Globus pallidus (tissue), 1 donor: ENCODE measurements at places on chromosomes 1 and 21.

GRCh38 chr1:199067483-199067882 lies 428.6 kb downstream of the PTPRC start:
- no peak for DNase-seq

DNA sequence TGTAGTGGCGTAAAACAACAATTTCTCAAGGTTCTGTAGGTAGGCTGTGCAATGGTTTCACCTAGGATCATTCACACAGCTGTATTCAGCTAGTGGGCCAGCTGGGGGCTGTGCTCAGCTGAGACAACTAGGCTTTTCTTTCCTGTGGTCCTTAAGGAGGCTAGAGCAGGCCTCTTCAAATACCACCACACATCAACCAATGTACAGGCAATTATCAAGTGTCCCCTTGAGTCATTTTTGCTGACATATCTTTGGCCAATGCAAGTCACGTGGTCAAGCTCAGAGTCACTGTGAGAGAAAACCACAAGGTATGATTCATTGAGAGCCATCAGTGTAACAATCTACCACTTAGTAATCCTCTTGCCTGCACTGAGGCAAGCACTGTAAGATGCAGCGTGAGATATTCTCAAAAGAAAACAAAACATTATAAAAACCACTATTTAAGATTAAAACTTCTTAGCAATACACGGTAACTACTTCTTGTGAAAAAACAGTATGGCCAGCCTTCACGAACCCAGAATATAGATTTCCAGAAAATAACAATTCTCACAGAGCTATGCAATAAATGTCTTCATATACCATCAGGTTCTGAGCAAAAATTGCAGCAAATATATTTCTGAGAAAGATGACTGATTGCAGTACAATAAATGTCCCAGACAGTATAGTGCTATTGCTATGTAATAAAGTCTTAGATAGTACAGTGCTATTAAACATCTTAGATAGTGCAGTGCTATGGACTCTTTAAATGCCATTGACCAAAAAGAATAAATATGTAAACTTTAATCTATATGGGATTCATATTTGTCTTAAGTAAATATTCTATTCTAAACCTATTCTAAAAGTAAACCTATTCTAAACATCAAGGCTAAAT lies 55.3 kb downstream of the NME7 start:
- no peak for DNase-seq

- DNase-seq = no peak
Observed at GRCh38 chr1:72780212-72780611, 497.9 kb upstream of the NEGR1 start.

DNA sequence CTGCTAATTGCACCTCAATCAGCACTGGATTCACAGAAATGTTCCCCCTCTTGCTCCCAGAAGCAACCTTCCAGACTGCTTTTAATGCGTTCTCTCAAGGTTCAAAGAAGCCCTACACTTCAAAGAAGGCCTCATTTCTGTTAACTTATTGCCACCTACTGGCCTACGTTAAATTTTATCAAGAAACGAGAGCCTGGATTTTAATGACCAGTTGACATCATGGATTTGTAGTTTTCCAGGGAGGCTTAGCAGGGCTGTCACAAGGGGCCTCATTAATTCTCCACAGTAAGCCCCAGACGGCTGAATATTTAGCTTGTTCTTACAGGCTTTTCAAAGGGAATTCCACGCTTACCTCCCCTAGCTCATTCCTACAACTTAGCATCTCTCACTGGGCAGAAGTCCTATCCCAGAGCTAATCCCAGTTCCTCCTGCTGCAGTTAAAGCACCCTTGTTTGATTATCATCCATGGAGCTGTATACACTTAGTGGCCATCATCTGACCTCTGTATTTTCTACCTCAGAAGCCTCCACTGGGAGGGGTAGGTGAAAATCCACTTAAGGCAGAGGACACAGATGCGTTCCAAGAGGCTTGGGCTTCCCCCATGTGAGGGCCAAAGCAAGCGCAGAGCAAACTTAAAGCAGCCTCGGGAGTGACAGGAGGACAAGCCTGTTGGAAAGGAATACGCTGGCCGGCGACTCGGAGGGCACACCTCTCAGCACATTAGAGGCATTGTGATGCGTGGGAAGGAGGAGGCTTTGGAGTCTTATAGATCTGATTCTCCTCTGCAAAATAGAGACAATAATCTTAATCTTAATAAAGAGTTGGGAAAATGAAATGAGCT lies 32.2 kb upstream of the CYP4X1 start:
- DNase-seq = no peak

DNA sequence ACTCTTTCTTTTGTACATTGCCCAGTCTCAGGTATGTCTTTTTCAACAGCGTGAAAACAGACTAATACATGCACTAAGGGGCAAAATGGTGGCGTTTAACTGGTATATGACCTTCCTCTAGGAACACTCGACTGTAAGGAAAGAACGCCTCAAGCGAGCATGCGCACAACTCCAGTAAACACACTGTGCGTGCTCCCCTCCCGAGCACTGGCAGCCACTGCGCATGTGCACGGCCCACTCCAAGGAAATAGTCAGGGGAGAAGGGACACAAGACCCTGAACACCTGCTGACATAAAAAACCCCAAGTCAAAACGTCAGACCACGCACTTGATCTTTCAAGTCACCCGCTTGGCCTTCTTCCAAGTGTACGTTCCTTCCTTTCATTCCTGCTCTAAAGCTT lies 173.5 kb downstream of the NPHP4 start:
- DNase-seq = no peak

GRCh38 chr1:177780096-177780700 lies 189.7 kb downstream of the SEC16B start:
- DNase-seq = peak; percentile 60

DNA sequence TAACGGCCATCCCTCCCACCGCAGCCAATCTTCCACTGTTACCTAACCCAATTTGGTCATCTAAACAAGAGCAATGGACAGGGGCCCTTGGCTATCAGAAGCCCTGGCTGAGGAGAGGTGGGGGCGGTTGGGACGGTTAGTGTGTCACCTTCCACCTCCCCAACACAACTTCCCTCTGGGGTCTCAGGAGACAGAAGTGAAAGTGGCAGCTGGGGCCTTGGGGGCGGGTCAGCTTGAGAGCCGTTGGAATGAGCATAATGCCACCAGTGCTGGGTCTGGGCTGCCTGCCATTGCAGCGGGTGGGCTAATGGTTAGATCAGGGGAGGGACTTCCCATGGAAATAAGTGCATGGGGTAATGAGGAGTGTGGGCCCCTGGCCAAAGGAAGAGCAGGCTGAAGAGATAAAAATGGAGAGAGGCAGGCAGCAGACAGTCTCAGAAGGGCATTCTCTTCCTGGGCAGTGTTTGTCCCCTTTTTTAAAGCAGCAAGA lies 7.9 kb downstream of the MEF2D start:
- no peak for DNase-seq

DNA sequence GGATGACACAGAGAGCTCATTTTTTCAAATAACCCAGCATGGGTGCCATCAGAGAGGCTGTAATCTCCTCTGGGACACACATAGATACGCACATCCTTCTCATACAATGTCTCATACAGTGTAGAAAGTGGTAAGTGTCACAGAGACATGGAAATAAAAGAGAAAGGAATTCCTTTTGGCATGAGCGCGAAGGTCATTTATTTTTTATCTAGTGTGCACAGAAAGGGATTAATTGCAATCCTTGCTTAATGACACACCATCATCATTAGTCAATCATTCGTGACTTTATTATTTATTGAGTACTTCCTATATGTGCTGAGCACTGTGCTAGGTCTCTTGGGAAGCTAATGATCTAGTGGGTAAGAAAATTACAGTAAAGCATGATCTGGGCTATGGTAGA lies 5.0 kb downstream of the ZSCAN20 start:
- DNase-seq = no peak

GRCh38 chr1:44542420-44543063 lies 131.7 kb downstream of the TMEM53 start:
- DNase-seq = no peak

- no peak for DNase-seq
Observed at GRCh38 chr1:24426744-24427544, 11.3 kb downstream of the NIPAL3 start.

GRCh38 chr1:29290414-29290985 lies 54.2 kb downstream of the PTPRU start:
- no peak for DNase-seq

GRCh38 chr1:61752921-61753389 lies 10.7 kb downstream of the PATJ start:
- no peak for DNase-seq

- no peak for DNase-seq
Observed at GRCh38 chr1:84698151-84699110, 8.2 kb upstream of the SSX2IP start.

DNA sequence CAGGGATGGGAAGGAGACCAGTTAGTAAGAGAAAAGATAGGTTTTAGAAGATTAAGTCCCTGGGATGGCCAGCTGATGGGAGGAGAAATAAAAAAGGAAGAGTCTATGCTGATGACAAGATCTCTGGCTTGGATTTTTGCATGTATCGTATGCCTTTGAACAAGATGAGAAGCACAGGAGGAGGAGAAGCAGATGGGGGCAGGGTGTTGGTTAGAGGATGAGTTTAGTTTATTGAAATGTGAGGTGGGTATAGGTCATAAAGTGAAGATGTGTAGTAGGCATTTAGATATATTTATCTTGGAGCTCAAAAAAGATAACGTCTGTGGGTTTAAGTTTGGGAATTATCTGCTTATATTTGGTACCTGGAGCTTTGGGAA lies 1.4 kb downstream of the TIPRL start:
- DNase-seq = peak; percentile 2

DNA sequence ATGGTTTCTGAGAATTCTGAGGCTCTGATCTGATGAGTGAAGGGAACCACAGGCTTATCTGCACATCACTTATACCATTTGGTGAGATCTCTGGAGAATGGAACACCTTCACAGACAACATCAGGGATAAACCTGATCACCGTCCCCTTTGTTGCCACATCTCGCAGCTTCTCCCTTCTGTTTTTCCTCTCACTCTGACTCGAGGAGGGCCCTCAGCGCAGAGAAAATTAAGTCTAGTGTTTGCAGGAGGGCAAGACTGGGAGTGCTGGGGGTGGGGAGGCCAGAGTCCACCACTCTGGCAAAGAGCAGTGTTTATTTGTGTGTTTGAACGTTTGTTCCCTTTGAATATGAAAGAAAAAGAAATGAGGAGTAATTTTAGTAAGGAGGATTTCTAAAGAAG lies 29.0 kb upstream of the BATF3 start:
- no peak for DNase-seq

GRCh38 chr1:169931795-169932231 lies 38.1 kb upstream of the SCYL3 start:
- DNase-seq = no peak

- no peak for DNase-seq
Observed at GRCh38 chr1:95067062-95067461, 5.7 kb downstream of the ALG14 start.

DNA sequence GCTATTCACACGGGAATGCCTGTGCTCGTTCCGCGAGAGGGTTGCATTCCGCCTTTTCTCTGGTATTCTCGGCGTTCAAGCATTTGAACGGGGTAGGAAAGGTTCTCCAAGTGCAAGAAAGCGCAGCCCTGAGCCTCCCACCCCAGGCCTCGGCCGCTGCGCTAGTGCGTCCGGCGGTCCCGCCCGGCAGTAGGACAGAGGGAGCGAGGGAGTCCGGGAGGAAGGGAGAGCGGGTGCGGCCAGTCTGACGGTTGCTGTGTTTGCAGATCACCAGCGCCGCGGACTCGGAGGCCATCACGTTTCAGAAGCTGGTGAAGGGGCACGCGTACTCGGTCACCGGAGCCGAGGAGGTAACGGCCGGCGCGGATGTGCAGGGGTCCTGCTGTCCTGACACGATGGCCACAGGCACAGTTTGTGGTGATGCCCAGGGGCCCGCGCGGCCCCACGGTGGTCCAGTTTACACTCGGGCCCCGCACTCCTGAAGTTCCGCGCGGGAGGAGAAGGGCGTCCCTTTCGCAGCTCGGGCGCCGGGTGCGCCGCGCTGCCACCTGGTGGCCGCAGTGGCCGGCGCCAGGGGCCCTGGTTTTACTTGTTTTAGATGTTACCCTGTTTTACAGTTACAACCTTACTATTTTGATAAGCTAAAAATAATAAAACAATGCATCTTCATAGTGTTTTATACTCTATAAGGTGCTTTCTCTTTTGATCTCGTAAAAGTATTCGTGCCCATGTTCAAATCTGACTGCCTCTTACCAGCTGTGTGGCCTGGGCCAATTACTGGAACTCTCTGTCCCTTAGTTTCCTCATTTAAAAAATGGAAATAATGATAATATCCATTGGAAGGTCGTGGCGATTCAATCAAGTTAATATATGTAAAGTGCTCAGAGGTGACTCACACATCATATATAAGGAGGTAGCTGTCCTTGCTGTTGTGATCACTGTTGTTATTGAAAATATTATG lies 36.7 kb downstream of the CAPN2 start:
- DNase-seq = peak; percentile 57

DNA sequence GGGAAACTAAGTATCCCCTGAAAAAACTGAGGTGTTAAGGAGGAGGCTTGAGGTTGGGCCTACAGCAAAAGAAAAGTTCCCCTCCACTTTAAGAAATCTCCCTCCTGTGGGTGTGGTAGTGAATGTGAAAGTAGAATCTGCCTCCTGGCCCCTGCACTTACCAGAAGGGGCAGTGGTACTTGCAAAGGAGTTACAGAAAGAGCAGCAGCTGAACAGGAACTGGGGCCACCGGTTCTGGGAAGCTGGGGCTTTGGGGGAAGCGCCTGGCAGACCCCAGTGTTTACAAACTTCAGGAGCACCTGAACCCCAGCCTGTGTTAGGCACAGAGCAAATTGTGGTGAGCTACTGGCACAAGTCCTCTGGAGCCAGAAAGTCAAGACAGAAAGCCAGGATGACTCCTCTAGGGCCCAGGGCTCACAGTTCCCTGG lies 250.2 kb upstream of the FGGY start:
- DNase-seq = no peak

DNA sequence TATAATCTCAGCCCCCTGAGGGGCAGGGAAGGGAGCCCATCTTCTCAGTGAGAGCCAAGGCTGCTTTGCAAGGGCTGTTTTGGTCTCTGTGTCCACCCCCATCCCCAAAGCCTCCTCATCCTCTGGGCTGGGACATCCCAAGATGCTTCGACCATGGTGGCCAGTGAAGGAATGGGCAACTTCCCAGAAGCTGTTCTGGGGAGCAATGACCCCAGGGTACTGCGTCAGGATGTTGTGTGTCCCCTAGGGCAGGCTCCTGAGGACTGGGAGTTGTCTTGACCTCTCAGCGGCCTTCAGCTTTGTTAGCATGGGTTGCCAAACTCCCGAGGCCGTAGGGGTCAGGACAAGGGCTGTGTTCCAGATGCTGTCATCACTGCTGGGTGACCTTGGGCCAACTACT lies 238.4 kb upstream of the POU3F1 start:
- no peak for DNase-seq

DNA sequence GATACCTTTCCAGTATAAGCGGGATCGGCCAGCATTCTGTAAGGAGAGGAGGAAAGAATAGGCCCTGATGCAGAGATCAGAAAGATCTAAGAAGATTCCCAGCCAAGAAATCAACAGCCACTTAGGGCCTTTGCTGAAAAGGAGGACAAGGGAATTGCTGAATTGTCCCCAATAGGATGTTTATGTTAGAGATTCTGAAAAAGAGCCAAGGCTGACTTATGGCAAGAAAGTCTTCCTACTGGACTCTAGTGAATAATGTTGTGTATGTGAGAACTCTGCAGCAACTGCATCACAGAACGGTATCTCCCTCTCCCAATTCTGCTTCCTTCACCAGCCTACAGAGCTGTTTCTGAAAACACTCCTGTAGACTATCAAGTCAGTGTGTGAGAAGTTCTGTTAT lies 298.0 kb upstream of the CXADR start:
- DNase-seq = no peak
